Activated naive CD8-positive, alpha-beta T cell treated with anti-CD3 and anti-CD28 coated beads for 36 hours (primary cell): ENCODE measurements at places on chromosomes 7 and 10. TPM values are rescaled to one million over a fixed set of nuclear protein-coding genes. Genes with fewer than 3 reads are reported as not detected.

DNA sequence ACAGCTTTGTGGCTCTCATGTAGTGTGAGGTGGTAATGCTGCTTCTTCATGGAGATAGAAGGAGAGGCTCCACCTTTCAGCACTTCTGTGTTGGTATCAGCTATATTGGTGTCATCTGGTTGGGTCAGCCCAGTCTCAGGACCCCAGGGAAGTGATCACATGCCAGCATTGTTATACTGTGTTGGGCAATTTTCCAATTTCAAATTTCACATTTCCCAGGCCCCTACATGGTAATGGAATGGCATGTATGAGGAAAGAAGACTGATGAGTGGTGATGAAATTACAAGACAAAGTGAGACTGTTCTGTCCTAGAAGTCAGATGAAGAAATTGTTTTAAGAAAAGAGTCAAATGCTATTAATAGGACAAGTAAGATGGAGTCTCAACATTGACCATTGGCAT is 3.7 kb upstream of the AKR1C3 start:
- H3K4me1 ChIP-seq, result peaks cover 9% of the 10 kb centered on the region
- no peak overlapping the region for H3K4me3 ChIP-seq
- DNase-seq, result no peak
- H3K27ac ChIP-seq, result no peak overlapping the region

DNA sequence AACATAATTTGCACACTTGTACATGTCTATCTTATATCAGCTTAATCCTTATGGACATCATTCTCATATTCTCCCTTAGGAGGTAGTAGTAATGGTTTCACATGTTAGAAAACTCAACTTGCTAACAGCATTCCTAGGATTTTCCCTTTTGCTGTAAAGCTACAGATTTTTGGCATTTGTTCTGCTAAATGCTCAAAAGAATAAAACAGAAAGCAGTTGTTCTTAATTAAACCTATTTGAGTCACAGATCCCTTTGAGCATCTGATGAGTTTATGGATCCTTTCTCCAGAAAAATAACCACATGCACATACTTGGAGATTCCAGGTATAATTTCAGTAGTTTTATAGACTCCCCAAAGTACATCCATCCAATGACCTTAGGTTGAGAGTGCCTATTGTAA is 122.9 kb upstream of the BET1 start:
- DNase-seq, result no peak
- H3K4me1 ChIP-seq, result no peaks in the 10 kb centered on the region
- H3K4me3 ChIP-seq, result no peak overlapping the region
- H3K27ac ChIP-seq, result no peak overlapping the region
- no peaks in the 10 kb centered on the region for H3K36me3 ChIP-seq

The SOSTDC1 gene
- total RNA-seq, result not detected

DNA sequence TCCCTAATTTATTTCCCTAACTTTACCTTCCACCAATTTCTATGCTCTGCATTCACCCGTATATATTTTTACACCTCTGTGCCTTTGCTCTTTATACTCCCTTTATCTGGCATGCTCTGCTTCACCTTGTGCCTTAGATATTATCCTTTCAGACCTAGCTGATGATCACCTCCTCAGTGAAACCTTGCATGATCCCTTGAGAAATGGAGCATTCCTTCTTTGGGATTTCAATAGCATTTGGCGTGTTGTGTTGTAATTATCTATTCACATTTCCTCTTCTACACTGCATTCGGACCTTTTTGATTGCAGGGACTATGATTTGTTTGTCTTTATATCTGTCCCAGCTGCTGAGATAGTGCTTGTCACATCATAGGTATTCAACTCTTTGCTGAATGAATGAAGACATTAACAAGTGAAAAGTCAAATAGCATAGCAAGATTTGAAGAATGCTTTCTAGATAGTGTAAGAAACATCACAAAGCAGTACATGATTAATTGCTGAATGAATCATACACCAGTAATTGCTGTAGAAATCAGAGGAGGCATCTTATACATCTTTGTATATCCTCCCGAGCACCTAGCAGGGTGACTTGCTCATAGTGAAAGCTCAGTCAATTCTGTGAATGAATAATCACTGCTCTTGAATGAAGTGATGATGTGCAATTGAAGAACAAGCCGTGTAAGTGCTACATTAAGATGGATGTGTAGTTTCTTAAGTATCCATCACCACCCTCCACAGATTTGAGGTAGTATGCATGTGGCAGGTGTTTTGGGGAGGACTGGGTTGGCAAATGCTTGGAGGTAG is 2.0 kb upstream of the TM9SF3 start:
- H3K4me1 ChIP-seq, result peaks cover 17% of the 10 kb centered on the region
- peaks cover 12% of the 10 kb centered on the region for H3K36me3 ChIP-seq
- H3K4me3 ChIP-seq, result no peak overlapping the region
- peak; percentile 26 for DNase-seq
- H3K27me3 ChIP-seq, result no peaks in the 10 kb centered on the region
- H3K27ac ChIP-seq, result no peak overlapping the region

DNA sequence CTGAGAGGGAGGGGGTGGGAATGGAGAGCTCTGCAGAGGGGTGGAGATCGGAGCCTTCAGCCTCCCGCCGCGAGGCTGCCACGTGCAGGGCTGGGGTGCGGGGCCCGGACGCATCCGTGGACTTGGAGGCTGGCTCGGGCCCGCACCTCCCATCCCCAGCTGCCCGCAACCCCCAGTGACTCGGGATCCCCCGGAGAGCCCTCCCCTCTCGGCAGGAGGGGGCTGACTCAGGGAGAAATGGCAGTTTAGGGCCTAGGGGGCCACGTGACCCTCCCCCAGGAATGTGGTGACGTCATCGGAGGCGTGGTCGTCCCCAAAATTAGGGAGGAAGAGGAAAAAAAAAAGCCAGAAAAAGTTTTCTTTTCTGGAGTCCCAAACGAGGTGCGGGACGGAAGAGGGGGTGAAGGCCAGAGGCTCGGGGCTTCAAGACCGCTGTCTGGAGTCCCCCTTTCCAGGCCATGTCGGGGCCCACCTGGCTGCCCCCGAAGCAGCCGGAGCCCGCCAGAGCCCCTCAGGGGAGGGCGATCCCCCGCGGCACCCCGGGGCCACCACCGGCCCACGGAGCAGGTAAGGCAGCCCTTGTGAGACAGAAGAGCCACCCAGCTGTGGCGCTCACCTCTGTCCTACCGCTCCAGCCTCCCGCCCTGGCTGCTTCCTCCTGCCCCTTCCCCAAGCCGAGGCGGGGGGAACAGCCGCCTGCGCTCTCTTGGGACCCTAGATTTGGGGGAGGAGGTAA is at the start of gene TRIP6:
TRIP6 (plus strand) TSS at position 348 of the 736 bp plus-strand sequence; CDS start at position 459, 111 bp downstream.
- H3K4me3 ChIP-seq, result peak within 1 kb of the TSS; percentile 97
- H3K27me3 ChIP-seq, result no peaks in the 10 kb centered on the region
- peaks cover 12% of the 10 kb centered on the region for H3K36me3 ChIP-seq
- DNase-seq, result peak; percentile 74
- H3K27ac ChIP-seq, result peak within 1 kb of the TSS; percentile 98
- H3K4me1 ChIP-seq, result peaks cover 18% of the 10 kb centered on the region

GRCh38 chr7:154709840-154710520 is 292.9 kb downstream of the PAXIP1 start:
- H3K36me3 ChIP-seq, result no peaks in the 10 kb centered on the region
- H3K27me3 ChIP-seq, result no peaks in the 10 kb centered on the region
- no peak overlapping the region for H3K27ac ChIP-seq
- no peaks in the 10 kb centered on the region for H3K4me1 ChIP-seq
- no peak overlapping the region for H3K4me3 ChIP-seq

GRCh38 chr7:56051339-56052191 is at the start of the genes CCT6A and PSPH:
CCT6A (plus strand) TSS chr7:56051765; CDS start chr7:56051849, 84 bp downstream.
PSPH (minus strand) TSS chr7:56051444; CDS start chr7:56021212, 30,232 bp downstream.
- peak; percentile 95 for DNase-seq
- peak within 1 kb of the TSS; percentile 96 for H3K27ac ChIP-seq
- H3K36me3 ChIP-seq, result peaks cover 49% of the 10 kb centered on the region
- no peaks in the 10 kb centered on the region for H3K27me3 ChIP-seq
- H3K4me3 ChIP-seq, result peak within 1 kb of the TSS; percentile 93

DNA sequence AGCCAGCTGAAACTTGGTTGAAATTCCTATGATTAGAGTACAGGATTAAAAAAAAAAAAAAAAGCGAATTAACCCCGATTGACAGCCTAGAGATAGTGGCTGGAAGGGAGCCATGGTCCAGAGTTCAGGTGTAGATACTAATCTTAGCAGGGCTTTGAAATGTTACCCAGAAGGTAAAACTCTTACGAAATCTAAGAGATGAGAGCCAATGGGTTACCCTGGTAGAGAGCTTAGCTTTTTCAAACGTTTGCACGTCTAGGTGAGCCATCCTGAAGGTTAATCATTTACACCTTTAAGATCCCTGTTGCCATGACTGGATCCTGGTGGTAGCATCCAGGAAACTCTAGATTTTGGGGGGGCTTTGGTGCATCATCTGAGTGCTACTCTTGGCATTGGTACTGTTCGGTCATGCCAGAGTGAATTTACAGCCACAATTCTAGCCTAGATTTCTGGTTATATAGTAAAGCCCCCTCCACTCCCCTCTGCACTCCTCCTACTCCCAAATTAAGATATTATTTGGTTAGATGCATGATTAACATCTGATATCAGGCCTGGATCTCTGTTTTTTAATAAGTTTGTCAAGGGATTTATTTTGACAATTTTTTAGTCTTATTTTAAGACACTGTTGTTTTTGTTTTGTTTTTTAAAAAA is 1.2 kb downstream of the AGFG2 start:
- H3K27me3 ChIP-seq, result no peaks in the 10 kb centered on the region
- peak overlapping the region; percentile 100 for H3K4me3 ChIP-seq
- no peak for DNase-seq
- H3K36me3 ChIP-seq, result peaks cover 37% of the 10 kb centered on the region

GRCh38 chr10:133281084-133281483 is 4.4 kb upstream of the ADAM8 start:
- no peaks in the 10 kb centered on the region for H3K27me3 ChIP-seq
- H3K4me3 ChIP-seq, result no peak overlapping the region

DNA sequence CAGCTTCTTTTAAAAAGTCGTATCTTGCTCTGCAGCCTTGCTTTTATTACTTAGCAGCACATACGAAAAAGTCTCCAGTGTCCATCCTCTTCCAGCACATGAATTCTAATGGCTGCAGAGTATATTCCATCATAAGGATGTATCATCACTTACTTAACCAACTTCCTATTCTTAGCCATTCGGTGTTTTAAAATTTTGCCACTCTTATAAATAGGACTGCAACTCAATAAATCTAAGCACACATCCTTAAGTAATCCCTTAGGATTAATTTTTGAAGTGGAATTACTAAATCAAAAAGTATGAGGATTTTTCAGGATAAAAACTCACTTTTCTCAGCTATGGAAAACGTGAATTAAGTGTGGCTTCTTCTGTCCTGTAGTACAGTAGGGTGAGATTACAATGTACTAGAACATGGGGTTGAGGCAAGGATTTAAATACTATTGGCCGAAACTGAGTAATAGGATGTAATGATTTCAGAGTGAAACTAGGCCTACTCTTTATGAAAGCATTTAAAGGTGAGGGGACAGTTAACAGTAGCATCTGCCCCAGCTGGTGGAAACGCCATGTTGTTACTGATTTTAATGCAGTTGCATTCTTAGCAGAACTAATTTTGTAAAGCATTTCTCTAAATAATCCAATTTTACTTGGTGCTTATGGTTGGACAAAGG is 1035.5 kb downstream of the LRMDA start:
- no peaks in the 10 kb centered on the region for H3K27me3 ChIP-seq
- H3K4me1 ChIP-seq, result no peaks in the 10 kb centered on the region
- H3K27ac ChIP-seq, result no peak overlapping the region
- no peak overlapping the region for H3K4me3 ChIP-seq
- DNase-seq, result no peak
- no peaks in the 10 kb centered on the region for H3K36me3 ChIP-seq

DNA sequence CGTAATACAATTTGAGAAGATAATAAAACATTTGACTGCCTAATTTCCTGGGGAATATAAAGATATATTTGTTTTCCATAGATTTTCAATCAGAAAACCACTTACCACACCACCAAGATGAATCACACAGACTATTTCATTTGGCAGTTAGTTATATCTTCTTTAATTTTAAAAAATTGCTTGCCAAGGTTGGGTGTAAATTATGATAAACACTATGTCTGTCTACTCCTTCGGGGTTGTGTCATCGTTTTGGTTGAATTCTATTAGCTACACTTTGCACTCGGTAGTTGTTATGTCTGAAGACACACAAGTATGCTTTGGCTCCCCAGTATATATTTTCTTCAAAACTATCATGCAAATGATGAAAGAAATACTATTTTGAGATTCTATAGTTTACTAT is 594.8 kb upstream of the SEMA3D start:
- H3K4me1 ChIP-seq, result no peaks in the 10 kb centered on the region
- no peaks in the 10 kb centered on the region for H3K36me3 ChIP-seq
- no peak for DNase-seq
- H3K4me3 ChIP-seq, result no peak overlapping the region

The KLLN gene
- 0.58 TPM for total RNA-seq

DNA sequence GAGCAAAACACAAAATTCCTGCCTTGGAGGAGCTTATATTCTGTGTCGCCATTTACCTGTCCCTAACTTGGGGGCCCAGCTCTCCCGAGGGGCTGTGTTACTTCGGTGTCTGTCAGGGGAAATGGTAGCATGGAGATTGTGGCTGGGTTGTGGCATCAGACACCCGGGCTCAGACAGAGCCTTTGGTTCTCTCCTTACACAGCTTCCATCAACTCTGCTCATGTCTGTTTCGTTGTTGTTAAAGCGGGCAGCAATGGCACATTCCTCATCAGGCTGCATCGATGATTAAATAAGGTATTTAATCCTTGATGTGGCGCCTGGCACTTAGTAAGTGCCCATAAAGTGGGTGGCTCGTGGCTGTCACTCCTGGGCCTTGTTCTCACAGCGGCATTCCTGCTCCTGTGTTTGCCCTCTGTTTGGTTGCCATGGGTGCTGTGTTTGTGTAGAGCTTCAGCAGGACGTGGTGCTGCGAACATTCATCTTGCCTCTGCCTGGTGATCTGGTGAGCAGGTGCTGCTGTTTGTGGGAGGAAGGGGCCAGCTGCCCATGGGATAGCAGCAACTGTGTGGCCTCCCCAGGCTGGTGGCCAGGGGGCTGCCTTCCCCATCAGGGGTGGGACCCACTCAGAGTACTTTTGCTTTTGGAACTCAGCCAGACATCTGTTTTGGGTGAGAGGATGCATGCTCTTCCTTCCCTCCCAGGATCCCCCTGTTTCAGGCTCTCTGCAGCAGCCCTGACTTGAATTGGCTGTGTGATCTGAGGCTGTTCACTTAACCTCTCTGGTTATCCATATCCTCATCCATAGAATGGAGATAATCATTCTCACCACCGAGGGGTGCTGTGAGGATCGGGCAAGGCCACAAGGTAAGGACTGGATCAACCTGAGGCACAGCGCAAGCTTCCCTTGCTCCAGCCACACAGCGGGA is 207.2 kb upstream of the SVIL start:
- no peaks in the 10 kb centered on the region for H3K36me3 ChIP-seq
- H3K4me3 ChIP-seq, result no peak overlapping the region
- H3K27ac ChIP-seq, result no peak overlapping the region
- no peaks in the 10 kb centered on the region for H3K4me1 ChIP-seq
- peaks cover 3% of the 10 kb centered on the region for H3K27me3 ChIP-seq
